ENCODE measurements at places on chromosomes 2 and 18.

GRCh38 chr2:173866874-173867618 lies 98.1 kb downstream of the SP3 start:
- no peak for DNase-seq

GRCh38 chr2:60992985-60993392 lies 24.5 kb upstream of the PEX13 start:
- DNase-seq: no peak

DNA sequence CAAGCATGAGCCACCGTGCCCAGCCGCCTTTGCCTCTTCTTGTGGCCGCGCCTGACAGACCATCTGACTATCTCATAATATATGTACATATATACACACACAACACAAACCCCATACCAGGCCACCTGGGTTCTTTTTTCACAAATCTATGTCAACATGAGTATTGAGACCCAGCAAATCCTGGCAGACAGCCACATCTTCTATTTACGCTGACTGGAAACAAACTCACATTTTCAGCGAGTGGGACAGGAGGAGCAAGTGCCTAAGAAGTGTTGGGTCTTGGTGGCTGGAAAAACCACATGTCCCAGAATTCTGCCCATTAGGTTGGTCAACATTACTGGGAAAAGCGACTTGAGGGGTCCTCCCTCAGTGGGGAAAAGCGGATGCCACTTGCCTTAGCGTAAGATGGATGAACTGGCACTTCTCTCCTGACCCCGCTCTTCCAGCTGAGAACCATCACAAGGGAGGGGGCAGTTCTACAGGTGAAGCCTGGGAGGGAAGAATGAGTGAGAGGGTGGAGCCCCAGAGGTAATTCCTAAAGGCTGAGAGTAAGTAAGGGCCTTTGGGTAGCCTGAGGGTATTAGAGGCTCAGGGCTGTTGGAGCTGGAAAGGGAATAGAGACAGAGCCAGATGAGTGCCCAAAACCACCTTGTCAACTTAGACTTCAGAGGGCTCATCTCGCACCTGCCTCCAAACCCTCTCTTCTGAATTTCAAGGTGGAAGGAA lies 1.9 kb downstream of the SCYGR3 start:
- DNase-seq: no peak

DNA sequence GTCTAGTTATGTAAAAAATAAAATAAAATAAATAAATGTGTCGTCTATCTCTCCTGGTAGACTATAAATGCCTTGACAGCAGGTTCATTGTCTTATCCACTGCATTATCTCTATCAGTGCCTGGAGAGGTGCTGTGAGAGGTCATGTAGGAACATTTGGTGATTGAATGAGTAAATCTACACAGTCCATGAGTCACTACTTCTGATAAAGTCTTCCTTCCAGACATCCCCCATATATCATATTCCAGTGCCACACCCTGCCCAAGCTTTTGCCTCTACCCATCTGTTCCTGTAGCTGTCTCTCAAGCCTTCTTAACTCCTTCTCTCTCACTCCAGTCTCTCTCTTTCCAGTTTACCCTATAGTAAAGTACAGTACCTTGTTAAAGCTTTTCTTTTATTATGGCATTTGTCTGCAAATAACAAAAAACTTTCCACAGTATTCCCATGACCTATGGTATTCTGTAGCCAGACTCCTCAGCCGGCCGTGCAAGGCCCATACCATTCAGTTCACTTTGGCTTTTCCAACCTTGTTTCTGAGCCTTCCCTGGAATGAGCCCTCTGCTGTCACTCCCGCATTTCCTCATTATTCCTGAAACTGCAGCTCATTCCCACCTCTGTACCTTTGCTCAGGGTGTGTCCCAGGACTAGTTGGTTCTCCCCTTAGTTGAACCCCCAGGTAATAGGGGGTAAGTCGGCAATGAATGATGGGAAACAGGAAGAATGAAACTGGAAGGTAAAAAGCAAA lies 37.5 kb downstream of the ANXA4 start:
- DNase-seq: peak; percentile 63

DNA sequence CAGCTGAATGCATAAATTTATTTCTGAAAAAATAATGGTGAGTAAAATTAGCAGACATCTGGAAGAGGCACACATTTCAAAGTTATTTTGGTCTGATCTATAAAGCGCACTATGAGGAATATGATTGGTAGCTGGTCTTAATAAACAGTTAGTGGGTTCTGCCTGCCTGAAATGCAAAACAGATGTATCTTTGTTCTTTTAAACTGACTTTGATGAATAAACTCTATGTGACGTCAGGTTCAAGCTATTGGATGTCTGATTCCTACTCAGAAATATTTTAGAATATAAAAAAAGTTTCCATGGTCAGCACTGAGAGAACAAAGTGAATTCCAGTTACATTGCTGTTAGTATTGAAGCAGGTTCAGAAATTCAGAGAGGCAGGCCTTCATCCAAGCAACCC lies 136.4 kb downstream of the TPGS2 start:
- no peak for DNase-seq

DNA sequence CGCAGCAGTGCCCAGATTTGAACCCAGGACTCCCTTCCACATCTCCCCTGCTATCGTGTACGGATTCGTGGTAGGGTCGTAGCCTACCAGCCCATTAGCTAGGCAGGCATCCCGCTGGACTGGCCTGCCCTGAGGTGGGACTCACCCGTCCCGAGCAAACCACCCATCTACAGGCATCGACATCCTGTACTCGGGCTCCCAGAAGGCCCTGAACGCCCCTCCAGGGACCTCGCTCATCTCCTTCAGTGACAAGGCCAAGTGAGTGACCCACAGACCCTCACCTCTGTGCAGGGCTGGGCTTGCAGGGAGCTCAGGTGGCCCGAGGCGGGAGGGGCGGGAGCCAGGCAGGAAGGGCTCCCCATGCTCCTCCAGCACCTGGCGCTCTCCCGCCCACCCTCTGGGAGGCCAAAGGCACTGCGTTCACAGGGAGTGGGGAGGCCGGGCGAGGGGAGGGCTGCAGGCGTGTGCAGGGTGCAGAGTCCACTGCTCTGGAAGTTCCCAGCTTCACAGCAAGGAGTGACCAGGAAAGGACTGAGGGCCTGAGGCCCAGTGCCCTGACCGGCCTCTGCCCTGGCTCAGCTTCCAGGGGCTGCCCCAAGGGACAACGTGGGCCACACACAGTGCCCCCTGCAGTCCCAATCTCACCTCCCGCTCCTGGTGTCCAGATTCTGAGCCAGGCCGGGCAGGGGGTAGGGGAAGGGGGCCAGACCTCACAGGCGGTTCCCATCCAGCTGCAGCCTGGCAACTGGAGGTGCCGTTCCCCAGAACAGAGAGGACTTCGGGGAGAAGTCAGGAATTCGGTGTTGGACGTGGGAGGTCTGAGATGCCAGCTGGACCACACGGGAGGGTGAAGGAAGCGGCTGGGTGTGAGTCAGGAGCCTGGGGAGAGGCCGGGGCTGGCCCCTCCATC lies 5.4 kb downstream of the AGXT start:
- DNase-seq: no peak

DNA sequence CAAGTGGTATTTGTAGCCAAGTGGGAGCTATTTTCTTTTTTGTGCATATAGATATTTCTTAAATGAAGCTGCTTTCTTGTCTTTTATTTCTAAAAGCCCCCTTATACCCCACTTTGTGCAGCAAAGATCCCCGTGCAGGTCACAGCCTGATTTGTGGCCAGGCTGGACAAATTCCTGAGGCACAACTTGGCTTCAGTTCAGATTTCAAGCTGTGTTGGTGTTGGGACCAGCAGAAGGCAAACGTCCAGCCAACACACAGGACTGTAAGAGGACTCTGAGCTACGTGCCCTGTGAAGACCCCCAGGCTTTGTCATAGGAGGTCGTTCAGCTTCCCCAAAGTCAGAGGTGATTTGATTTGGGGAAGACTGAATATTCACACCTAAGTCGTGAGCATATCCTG lies 21.9 kb downstream of the FOSL2 start:
- DNase-seq: no peak

DNA sequence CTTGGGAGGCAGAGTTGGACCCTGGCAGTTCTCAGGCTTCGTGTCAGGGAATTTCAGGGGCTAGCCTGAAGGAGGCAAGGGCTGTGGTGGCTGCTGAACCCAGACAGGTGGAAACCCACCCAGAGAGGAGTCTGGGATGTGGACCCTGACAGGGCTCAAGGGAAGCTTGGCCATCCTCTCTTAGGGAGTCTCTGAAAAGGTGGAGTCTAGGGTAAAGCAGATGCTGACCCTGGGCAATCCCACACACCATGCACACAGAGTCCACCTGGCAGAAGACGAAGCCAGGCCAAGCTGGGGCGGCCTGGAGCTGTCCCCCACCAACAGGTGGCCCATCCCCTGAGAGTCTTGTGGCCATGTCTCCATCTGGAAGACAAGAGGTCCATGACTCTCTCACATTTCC lies 41.2 kb upstream of the TEX51 start:
- DNase-seq: no peak

GRCh38 chr2:37688771-37689468 lies 17.5 kb upstream of the CDC42EP3 start:
- peak; percentile 74 for DNase-seq

DNA sequence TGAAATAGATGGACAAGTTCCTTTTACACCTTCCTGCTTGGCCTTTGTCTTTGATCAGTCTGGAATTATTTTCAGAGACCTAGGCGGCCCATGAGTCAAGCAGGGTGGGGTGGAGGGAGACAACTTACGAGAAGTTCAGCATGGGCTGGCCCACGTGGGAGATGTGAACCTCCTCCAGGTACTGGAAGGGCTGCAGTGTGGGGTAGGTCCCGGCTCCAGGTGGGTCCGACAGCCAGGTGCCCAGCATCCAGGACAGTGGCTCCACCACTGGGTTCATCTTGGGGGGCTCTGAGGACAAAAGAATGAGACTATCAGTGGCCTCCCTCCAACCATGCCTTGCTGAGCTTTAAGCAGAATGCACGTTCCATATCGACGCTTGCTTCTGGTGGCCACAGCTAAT lies 30.8 kb downstream of the THAP4 start:
- no peak for DNase-seq

GRCh38 chr18:1663879-1664705 lies 759.4 kb downstream of the ADCYAP1 start:
- peak; percentile 3 for DNase-seq

- DNase-seq: no peak
Measured at GRCh38 chr2:73844087-73844486, 15.3 kb downstream of the STAMBP start.

GRCh38 chr18:75364512-75365253 lies 62.8 kb downstream of the SMIM21 start:
- DNase-seq: no peak

GRCh38 chr2:88857274-88857741 lies 165.8 kb downstream of the RPIA start:
- DNase-seq: no peak

GRCh38 chr2:2887772-2888387 lies 489.7 kb downstream of the EIPR1 start:
- DNase-seq: no peak

GRCh38 chr2:24054366-24055010 lies 4.9 kb downstream of the FKBP1B start:
- no peak for DNase-seq

DNA sequence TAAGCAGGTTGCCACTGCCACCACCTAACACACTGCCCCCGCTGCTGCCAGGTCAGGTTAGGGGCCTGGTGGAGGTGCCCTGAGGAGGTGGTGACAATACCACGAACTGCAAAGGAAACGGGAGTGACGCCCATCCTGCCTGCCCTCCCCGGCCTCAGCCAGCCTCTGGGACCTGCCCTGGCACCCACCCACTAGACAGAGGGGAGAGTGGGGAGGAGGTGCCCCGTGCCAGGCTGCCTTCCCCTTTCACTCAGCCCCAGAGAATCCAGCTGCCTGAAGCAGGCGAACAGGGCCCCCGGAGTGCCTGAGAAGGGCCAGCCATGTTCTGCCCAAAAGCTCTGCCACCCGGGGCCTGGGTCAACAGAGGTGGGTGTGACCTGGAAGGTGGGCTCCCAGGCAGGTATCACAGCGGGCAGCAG lies 44.5 kb upstream of the FOSL2 start:
- DNase-seq: no peak

- no peak for DNase-seq
Measured at GRCh38 chr2:26344581-26345282, 1.2 kb upstream of the SELENOI start.

- DNase-seq: no peak
Measured at GRCh38 chr2:140604096-140604495, 1526.7 kb downstream of the LRP1B start.

GRCh38 chr2:241189856-241190201 lies 1.4 kb downstream of the ANO7 start:
- no peak for DNase-seq

DNA sequence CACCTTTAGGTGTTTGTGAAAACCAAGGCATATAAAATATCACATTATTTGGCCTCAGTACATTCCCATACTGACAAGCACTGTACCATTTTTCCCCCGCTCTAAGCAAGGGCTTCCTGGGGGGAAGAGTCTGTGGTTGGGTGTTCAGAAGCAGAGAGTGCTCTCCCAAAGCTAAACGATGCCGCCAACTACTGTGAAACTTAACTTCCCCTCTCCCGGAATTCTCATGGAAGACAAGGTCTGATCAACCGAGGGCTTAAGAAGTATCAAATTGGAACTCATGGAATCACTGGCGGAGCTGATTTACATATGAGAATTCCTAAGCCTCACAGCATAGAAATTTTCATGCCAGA lies 433 bp upstream of the MFF start:
- DNase-seq: peak; percentile 18

DNA sequence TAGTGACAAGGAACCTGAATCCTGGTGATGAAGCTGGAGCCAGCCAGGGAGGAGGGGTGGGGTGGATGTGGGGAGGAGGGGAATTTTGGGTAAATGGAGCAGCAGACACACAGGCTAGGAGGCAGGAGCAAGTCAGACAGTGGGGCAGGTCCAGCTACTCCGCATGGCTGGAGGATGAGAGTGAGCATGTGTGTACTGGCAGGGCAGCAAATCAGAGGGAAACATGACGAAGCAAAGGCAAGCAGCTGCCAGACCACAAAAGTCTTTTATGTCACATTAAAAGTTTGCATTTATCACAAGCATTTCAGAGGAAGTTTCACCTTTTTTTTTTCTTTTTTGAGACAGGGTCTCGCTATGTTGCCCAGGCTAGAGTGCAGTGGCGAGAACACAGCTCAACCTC lies 11.9 kb upstream of the KIDINS220 start:
- DNase-seq: no peak

DNA sequence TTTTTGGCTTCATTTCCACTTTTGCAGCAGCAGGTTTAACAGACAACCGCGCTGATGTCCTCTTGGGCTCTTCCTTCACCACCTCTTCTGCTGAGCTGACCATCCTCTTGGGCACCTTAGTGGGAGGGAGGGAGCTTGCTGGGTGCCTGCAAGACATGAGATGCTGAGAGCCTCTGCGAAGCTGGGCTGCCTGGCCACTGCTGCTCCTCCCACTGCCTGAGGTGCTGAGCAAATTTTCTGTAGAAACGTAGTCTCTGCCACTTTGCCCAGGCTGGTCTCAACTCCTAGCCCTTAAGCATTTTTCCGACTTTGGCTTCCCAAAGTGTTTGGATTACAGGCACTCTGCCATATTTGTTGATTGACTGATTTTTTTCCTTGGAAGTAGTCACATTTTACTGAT lies 422.2 kb upstream of the MC4R start:
- no peak for DNase-seq

GRCh38 chr2:224114428-224114827 lies 75.3 kb upstream of the SERPINE2 start:
- no peak for DNase-seq
